ENCODE measurements at places on chromosomes 13 and 19. TPM values are rescaled to one million over a fixed set of nuclear protein-coding genes. Genes with fewer than 3 reads are reported as not detected.

- H3K27me3 ChIP-seq: peaks cover 10% of the 10 kb centered on the region
- no peaks in the 10 kb centered on the region for H3K4me1 ChIP-seq
- DNase-seq: no peak
- H3K36me3 ChIP-seq: no peaks in the 10 kb centered on the region
Measured at GRCh38 chr19:1690699-1691307, 38.4 kb upstream of the TCF3 start.

GRCh38 chr13:34749046-34749445 lies 193.0 kb upstream of the NBEA start:
- no peaks in the 10 kb centered on the region for H3K27me3 ChIP-seq
- no peaks in the 10 kb centered on the region for H3K36me3 ChIP-seq
- no peaks in the 10 kb centered on the region for H3K4me1 ChIP-seq
- no peak overlapping the region for H3K4me3 ChIP-seq

GRCh38 chr19:18393836-18394235 lies 3.6 kb downstream of the LRRC25 start:
- no peak overlapping the region for H3K4me3 ChIP-seq
- no peak for DNase-seq
- peaks cover 4% of the 10 kb centered on the region for H3K27me3 ChIP-seq
- H3K27ac ChIP-seq: no peak overlapping the region
- peaks cover under 1% of the 10 kb centered on the region for H3K4me1 ChIP-seq
- H3K36me3 ChIP-seq: no peaks in the 10 kb centered on the region

GRCh38 chr19:52520013-52520412 lies 7.5 kb upstream of the ZNF808 start:
- H3K4me3 ChIP-seq: no peak overlapping the region
- H3K4me1 ChIP-seq: no peaks in the 10 kb centered on the region
- H3K36me3 ChIP-seq: no peaks in the 10 kb centered on the region
- H3K27ac ChIP-seq: no peak overlapping the region

DNA sequence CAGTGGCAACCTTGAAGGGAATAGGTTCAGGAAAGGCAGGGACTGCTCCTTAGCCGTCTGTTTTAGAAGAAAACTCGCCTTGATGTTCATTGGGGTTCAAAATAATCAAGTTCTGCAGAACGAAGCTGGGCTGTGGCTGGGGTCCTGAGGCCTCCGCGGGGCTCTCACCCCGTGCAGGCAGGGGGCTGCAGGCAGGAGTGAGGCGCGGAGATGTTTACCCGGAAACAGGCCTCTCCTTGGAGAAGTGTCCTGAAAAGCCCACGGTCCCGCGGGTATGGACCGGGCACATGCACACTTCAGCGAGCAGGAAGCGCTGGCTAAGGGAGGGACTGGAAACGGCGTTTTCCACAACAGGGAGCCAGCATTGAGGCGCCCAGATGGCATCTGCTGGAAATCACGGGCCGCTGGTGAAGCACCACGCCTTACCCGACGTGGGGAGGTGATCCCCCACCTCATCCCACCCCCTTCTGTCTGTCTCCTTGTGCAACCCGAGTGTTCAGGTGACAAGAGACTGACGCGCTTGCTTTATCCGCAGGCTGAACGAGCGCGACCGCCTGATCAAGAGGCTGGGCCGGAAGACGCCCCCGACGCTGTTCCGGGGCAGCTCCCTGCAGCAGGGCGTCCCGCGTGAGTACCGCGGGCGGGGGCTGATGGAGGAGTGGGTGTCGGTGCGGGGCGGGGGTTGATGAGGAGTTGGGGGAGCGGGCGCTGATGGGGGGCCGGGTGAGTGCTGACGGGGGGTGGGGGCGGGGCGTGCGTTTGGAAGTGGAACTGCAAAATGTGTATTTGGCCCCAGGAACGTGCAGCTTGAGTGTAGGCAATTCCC lies 39.6 kb downstream of the SHISA2 start:
- no peaks in the 10 kb centered on the region for H3K36me3 ChIP-seq
- DNase-seq: no peak
- H3K27ac ChIP-seq: no peak overlapping the region
- no peaks in the 10 kb centered on the region for H3K4me1 ChIP-seq
- peak overlapping the region; percentile 35 for H3K4me3 ChIP-seq

- H3K27ac ChIP-seq: no peak overlapping the region
- no peak for DNase-seq
- no peaks in the 10 kb centered on the region for H3K36me3 ChIP-seq
- no peaks in the 10 kb centered on the region for H3K27me3 ChIP-seq
- no peak overlapping the region for H3K4me3 ChIP-seq
Measured at GRCh38 chr19:15564534-15565168, 50.4 kb upstream of the CYP4F8 start.

DNA sequence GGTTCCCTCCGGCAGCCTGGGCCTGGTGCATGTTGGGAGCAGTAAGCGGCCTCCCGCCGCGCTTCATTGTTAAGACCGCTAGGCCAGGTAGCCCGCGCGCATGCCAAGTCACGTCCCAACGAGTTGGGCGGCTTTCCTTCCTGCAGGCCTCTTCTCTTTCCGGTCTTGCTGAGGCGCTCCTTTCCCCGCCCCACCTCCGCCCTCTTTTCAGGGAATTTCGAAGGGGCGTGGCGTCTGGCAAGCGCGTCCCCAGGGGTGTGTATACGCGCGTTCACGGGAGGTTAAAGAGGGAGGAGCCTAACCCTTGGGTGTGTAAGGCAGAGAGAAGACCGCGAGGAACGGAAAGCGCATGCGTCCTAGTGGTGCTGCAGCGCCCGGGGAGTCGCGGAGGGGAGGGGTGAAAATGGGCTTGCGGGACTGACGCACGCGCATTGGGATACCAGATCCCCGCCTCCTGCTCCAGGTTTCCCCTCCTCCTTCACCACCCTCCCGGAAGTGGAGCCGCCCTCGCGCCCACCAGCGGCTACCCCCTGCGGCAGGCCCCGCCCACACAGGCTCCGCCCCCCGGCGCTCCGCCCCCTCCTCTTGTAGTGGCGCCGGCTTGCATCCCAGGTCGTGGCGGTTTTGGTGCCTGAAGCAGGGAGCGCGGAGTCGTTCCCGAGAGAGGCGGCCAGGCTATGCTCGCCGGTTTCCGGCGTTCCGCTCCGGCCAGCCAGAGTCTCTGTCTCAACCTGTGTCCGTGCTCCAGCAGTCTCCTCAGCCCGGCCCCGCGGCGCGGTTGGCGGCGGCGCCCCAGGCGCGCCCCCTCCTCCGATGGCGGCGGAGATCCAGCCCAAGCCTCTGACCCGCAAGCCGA lies at the start of gene WDFY2:
Gene WDFY2, plus strand, starts transcription at position 588 of the 856 bp plus-strand sequence. Its CDS starts 226 bp downstream, at position 814.
- H3K4me1 ChIP-seq: no peaks in the 10 kb centered on the region
- H3K36me3 ChIP-seq: no peaks in the 10 kb centered on the region
- H3K4me3 ChIP-seq: peak within 1 kb of the TSS; percentile 79
- H3K27me3 ChIP-seq: no peaks in the 10 kb centered on the region
- peak within 1 kb of the TSS; percentile 84 for H3K27ac ChIP-seq

The PRR19 gene
- not detected for total RNA-seq

The ITM2B gene
- total RNA-seq: 345 TPM

All from ascending aorta (tissue), 2 donors.